ENCODE measurements at places on chromosomes 3 and 15. TPM values are rescaled to one million over a fixed set of nuclear protein-coding genes. Genes with fewer than 3 reads are reported as not detected.
A peak's percentile ranks its signal among the peaks of the same experiment; 100 is the strongest.

Gene RBMS3
- 127 TPM for total RNA-seq

Gene ACAN
- 1.4 TPM for total RNA-seq

Gene SLC6A11
- not detected for total RNA-seq

Gene ZDHHC23
- total RNA-seq, result 3.7 TPM

Gene PAQR9
- not detected for total RNA-seq

Gene PRICKLE2
- total RNA-seq, result 65.7 TPM

Gene SOX14
- total RNA-seq, result not detected

Gene ETV5
- total RNA-seq, result 25.0 TPM

Gene TRIM59
- total RNA-seq, result 0.48 TPM

DNA sequence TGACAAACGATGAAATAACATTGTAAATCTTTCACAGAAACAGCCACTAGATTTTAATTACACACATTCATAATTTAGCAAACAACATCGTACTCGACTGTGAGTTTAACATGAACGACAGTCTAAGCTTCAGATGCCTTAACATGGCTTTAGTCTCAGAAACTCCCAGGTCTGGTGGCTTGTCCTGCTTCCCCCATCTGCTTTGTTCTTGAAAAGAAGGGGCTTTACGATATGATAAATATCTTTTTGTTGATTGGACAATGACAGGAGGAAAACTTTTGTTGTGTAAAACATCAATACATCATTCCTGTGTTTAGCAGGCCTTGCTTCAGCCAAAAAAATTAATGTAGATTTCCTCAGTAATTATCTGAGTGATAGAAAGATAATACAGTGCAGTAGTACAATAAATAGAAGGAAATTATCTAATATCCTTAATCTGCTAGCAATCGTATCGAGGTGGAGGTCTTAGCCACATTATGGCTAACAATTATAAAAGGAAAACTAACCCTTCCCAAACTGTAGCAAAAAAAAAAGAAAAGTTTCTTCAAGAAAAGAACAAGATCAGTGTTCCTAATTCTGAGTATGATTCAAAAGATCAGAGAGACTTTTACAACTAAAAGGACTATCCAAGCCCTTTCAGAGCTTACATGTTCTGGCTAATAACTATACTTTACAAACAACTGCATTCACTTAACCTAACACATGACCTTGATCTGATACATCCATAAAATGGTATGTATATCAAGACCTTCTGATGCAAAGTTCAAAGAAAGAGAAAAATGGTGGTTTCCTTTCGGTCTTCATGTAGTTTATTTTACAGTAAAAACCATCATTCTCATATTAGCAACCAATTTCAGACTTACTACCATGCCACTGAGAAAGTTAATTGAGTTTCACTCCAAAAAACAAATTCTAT is 535.7 kb downstream of the FOXP1 start:
- no peak for DNase-seq

DNA sequence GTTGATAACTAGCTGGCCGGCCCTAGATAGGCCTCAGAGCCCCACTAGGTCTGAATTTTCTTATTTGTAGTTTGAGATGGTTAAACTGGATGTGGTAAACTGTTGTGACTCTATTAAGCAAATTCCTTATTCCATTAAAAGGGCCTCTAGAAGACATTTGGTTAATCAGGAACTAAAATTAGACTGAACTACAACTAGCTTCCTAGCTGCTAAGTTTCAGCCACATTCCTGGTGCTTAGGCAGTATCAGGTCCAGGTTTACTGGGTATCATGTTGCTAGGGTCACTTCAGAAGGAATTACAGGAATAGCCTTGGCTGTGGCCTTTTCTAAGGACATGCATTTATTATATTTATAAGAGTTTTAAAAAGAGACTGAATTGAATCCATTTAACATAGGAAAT is 136.3 kb downstream of the PLD1 start:
- DNase-seq, result no peak

DNA sequence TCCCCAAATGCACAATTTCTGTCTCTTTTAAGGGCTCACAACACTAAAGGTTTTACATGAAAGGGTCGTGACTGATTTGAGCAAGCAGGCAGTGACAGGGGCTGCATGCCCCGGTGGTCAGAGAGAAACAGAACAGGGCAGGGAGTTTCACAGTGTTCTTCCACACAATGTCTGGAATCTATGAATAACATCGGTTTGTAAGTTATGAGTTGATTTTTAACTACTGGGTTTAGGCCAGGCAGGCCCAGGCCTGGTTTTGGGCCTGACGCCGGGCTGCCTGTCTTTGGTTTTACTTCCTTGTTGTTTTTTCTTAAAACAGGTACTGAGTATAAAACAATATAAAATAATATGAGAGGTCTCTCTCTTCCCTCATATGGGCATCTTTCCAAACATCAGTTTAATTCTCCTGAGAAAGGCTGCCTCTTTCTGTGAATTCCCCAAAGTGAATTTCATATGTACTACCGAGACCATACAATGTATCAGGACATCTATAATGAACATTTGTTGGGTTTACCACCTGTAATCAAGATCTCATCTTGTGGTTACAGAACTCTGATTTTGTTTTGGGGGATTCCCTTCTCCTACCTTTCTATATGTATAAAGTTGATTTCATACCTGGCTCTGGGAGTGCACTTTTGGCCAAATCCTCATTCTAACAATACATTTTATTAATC is 74.4 kb downstream of the CD200 start:
- no peak for DNase-seq

DNA sequence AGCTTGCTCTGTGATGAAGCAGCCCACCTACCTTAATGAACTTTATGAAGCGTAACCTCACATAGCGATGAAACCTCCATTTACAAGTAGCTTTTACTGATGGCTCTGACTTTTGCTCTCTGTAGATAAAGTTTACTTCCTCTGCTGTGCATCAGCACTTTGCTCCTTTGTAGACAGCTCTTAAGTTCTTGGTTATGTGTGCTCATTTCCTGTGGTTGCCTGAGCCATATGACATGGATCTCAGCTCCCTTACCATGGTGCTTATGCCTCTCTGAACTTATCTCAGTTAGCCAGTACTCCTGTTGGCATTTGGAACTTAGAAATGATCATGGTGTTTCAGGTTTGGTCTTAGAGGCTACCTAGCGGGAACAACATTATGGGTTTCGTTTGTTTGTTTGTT is 7.8 kb downstream of the MFSD1 start:
- DNase-seq, result no peak

- DNase-seq, result no peak
Observed at GRCh38 chr3:56958879-56959278, 101.6 kb upstream of the SPATA12 start.

- DNase-seq, result no peak
Observed at GRCh38 chr15:56174649-56175048, 69.0 kb downstream of the RFX7 start.

GRCh38 chr15:60695713-60696522 is 217.0 kb upstream of the ICE2 start:
- no peak for DNase-seq

DNA sequence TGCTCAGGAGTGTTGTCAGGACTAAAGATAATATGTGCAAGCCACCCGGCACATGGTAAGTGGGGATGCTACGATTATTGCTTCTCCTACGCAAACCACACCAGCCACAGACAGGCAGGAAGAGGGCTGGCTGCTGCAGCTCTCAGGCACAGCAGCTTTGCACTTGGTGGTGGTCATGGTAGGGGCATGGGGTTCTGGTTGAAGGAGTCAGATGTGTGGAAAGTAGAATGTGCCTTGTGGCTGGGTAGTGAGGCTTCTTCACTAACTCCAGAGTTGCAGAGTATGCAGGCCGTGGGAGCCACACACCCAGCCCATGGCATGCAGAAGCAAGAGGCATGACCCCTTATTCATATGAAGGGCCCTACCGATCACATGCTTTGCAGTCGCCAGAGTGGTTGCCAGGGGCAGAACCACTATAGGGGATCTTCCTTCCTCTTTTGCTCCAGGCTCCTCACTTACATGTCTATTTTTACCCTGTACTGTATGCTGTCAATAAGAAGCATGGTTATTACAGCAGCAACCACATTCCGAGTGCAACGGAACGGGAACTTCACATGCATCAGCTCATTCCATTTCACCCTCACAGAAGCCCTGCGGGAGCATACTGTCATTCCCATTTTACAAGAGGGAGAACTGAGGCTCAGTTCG is 59.2 kb upstream of the HERC1 start:
- DNase-seq, result no peak

GRCh38 chr3:185332026-185332735 is 30.8 kb upstream of the MAP3K13 start:
- DNase-seq, result no peak

- no peak for DNase-seq
Observed at GRCh38 chr15:52236013-52236412, 44.8 kb upstream of the GNB5 start.

DNA sequence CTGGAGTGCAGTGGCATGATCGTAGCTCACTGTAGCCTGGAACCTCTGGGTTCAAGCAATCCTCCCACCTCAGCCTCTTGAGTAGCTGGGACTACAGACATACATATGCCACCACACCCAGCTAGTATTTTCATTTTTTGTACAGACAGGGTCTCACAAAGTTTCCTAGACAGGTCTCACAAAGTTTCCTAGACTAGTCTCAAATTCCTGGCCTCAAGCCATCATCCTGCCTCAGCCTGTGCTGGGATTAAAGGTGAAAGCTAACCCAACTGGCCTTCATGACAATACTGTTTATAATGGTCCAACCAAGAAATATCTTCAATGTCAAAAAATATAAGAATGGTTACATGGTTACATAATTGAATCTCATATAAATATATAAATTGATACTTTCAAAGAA is 24.0 kb downstream of the GPR176 start:
- DNase-seq, result no peak

DNA sequence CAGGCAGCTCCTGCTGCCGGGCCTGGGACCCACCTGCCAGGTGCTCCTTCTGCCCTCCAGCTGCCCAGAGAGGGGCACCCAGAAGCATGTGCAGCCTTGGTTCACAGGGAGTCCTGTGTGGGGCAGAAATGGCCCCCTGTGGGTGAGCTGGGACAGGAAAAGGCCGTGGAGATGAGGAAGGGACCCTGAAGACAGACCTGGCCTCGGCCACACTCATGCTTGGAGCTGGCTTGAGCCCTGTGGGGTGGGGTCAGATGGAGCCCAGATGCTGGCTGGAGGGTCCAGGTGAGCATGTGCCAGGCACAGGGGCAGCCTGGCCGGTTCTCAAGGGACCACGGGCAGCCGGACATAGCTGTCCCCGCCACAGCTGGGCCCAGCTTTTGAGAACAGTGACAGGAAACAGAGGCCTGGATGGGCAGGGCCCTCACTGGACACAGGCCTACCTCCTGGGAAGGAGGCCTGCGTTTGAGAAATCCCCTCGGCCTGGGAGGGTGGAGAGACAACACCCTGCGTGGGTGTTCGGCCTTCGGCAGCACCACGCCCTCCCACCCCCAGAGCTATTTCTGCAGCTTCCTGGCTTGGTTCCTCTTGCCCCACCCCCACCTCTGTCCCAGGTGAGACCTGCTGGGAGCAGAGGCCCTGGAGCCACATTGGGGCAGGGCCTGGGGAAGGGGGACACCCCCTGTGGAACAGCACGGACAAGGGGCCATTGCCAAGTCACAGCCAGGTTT is 132.6 kb upstream of the MEF2A start:
- peak; percentile 85 for DNase-seq

DNA sequence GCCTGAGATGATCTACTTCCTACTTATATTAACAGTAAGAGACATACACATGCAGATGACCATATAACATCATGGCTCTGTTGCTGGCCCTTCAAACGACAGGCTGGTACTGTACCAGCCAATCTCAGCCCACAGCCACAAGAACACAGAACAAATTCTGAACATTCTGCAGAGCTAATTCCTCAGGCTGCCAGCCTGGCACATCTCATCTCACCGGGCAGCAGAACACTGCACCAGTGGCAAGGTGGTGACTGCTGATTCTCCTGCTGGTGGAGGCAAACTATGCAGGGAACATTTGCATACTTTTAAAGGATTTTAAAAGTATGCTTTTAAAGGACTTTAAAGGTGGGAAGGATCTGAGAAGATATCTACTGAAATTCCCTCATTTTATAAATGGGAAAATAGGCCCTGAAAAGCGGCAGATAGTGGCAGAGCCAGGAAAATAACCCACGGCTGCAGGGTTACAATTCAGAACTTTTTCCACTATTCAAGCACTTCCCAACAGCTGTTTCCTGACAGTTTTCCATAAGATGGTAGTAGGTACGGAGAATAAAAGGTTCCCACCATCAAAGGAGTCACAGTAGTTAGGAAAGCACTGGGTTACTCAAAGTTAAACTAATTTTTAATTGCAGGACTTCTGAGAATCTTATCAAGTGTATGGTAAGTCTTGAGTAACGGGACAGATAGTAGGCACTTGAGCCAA is 37.3 kb downstream of the SUMF1 start:
- DNase-seq, result no peak

DNA sequence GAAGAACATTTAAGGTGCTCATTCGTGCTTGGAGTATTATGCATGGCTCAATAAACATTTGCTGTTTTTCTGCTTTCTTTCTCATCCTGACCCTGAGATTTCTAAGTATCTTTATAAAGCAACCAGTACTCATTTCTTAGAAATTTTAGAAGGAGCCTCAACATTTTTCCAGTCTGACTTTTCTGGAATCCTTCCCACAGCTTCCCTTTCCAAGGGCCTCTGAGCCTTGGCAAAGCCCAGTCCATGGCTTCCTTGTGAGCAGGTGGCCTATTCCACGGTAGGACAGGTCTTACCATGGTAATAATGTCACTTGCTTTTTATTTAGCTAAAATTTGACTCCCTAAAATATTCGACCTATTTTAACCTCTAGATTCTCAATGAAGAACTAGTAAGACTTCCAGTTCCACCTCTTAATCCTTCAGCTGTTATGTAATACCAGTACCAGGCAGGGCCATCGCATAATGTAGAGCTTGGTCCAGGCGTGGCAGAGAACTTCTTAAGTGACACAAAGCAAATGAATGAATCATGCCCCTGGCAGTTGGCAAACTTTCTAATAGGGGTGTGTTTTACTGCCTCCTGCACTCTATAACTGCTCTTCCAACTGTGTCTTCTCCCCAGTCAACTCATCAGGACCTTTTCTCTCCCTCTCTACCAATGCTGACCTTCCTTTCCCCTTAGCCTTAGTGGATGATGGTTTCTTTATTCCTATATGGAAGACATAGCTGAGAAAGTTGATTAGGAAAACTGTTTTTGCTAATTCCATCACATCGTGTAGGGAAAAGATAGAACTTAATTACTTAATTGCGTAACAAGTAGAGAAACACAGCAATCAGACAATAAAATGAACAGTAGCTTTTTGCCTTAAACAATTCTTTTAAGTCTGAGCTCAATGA is 894 bp upstream of the TM4SF4 start:
- no peak for DNase-seq

DNA sequence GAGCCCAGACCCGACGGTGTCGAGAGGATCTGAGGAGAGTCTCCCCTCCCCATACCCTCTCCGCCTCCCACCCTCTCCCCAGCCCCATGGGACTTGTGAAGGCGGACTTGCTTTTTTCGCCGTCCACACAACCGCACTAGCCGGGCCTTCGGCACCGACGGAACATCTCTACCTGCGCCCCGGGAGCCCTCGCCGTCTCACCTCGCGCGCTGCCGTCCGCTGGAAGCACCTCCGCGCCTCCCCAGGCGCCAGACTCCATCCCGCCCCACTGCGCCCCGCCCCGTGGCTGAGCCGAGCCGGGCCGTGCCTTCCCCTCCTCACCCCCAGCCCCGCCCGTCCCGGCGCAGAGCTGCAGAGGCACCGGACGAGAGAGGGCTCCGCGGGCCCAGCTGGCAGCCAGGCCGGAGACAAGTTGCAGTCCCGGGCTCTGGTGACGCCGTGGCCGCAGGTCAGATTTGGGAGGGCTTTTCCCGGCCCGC is at the start of the genes DUOX1 and DUOXA1:
TSS of gene DUOX1 (plus strand) at position 344 of the 479 bp plus-strand sequence. CDS start 1,973 bp downstream, outside the sequence.
TSS of gene DUOXA1 (minus strand) at position 229 of the 479 bp plus-strand sequence. CDS start 6,865 bp downstream, outside the sequence.
- no peak for DNase-seq

- DNase-seq, result no peak
Observed at GRCh38 chr3:197132916-197133530, 103.4 kb upstream of the MELTF start.

- no peak for DNase-seq
Observed at GRCh38 chr3:142691527-142691926, 32.3 kb upstream of the TRPC1 start.

GRCh38 chr3:47266709-47267489 is 15.7 kb downstream of the KIF9 start:
- DNase-seq, result peak; percentile 85
